GM23248 (cell line): ENCODE measurements at places on chromosomes 4 and X. TPM values are rescaled to one million over a fixed set of nuclear protein-coding genes. Genes with fewer than 3 reads are reported as not detected.

Gene DNAAF6
- polyA plus RNA-seq = not detected in 2 replicates

Gene DMD
- polyA plus RNA-seq = 1.3 and 2.0 TPM in 2 replicates

Gene KIF4A
- 6.5 and 7.6 TPM in 2 replicates for polyA plus RNA-seq

Gene MTNR1A
- not detected in 2 replicates for polyA plus RNA-seq

Gene C4orf36
- 0.44 TPM in 1 of 2 replicates, not detected in the other for polyA plus RNA-seq

Gene CCNA2
- polyA plus RNA-seq = 33.1 and 33.7 TPM in 2 replicates

Gene LDB2
- polyA plus RNA-seq = 48.6 and 52.8 TPM in 2 replicates

Gene GYG2
- 0.86 and 1.2 TPM in 2 replicates for polyA plus RNA-seq

Gene C4orf17
- polyA plus RNA-seq = not detected in 2 replicates

Gene RTL3
- polyA plus RNA-seq = 0.18 and 0.39 TPM in 2 replicates
